ENCODE measurements at places on chromosomes 3 and 15. TPM values are rescaled to one million over a fixed set of nuclear protein-coding genes. Genes with fewer than 3 reads are reported as not detected.

Gene VGLL3
- total RNA-seq = not detected

DNA sequence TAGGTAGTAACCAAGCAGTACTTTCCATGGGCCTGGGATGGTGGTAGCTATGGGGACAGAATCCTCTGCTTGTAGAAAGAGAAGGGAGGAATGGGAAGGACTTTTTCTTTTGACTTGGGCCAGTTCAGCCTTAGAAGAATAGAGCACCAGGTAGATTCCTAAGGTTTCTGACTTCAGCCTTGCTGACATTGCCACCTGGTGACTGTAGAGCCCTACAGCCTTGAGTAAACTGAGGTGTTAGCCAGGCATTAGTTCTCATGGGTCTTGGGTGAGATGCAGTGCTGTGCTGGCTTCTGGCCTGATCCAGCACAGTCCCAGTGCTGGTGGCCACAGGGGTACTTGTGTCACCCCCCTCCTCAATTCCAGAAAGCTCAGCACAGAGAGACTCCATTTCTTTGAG, 171.1 kb downstream of the ZBBX start:
- DNase-seq = no peak

GRCh38 chr3:28139288-28139687, 102.1 kb upstream of the CMC1 start:
- no peak for DNase-seq

Gene OSBPL10
- total RNA-seq = 8.0 TPM

GRCh38 chr3:25214034-25214433, 214.0 kb upstream of the RARB start:
- DNase-seq = no peak

Gene TJP1
- total RNA-seq = 91.8 TPM

Measured in dermis microvascular lymphatic vessel endothelial cell (primary cell).